ENCODE measurements at places on chromosomes 3 and 15. TPM values are rescaled to one million over a fixed set of nuclear protein-coding genes. Genes with fewer than 3 reads are reported as not detected.

GRCh38 chr3:60651799-60652198 lies 599.5 kb downstream of the FHIT start:
- no peaks in the 10 kb centered on the region for H3K27me3 ChIP-seq
- H3K4me1 ChIP-seq: peaks cover 11% of the 10 kb centered on the region
- no peak for DNase-seq
- no peak overlapping the region for H3K4me3 ChIP-seq
- H3K36me3 ChIP-seq: no peaks in the 10 kb centered on the region

- H3K27ac ChIP-seq: no peak overlapping the region
- no peaks in the 10 kb centered on the region for H3K36me3 ChIP-seq
- no peaks in the 10 kb centered on the region for H3K4me1 ChIP-seq
- H3K27me3 ChIP-seq: peaks cover 7% of the 10 kb centered on the region
Observed at GRCh38 chr3:73259856-73260255, 198.4 kb downstream of the EBLN2 start.

GRCh38 chr3:28718074-28718849 lies 369.6 kb upstream of the AZI2 start:
- H3K4me3 ChIP-seq: no peak overlapping the region
- no peaks in the 10 kb centered on the region for H3K36me3 ChIP-seq
- no peak overlapping the region for H3K27ac ChIP-seq
- DNase-seq: no peak

GRCh38 chr3:188183452-188183851 lies 29.5 kb downstream of the LPP start:
- H3K27me3 ChIP-seq: no peaks in the 10 kb centered on the region
- peaks cover 34% of the 10 kb centered on the region for H3K4me1 ChIP-seq
- H3K36me3 ChIP-seq: no peaks in the 10 kb centered on the region
- H3K4me3 ChIP-seq: no peak overlapping the region

GRCh38 chr15:73362900-73363299 lies 5.9 kb downstream of the HCN4 start:
- H3K36me3 ChIP-seq: no peaks in the 10 kb centered on the region
- peaks cover 13% of the 10 kb centered on the region for H3K4me1 ChIP-seq

DNA sequence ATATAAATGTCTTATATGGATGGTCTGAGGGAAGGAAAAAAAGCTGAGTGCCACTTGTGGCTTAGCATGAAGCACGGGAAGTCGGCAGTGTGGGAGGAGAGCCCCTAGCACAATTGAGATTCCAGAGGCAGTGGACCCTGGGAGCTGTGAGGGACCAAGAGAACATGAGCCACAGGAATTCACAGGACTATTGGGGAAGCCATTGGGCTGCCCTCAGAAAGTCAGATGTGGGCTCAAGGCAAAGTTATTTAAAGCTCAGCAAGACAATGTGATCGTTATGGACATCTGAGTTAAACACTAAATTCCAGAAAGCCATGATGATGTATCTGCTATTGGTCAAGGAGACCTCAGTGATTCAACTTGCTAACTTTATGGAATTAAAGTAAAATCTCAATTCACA lies 380.8 kb upstream of the IL12A start:
- no peaks in the 10 kb centered on the region for H3K36me3 ChIP-seq
- H3K4me1 ChIP-seq: no peaks in the 10 kb centered on the region
- no peak for DNase-seq
- no peak overlapping the region for H3K27ac ChIP-seq

The PCBP4 gene
- 235 TPM for total RNA-seq

DNA sequence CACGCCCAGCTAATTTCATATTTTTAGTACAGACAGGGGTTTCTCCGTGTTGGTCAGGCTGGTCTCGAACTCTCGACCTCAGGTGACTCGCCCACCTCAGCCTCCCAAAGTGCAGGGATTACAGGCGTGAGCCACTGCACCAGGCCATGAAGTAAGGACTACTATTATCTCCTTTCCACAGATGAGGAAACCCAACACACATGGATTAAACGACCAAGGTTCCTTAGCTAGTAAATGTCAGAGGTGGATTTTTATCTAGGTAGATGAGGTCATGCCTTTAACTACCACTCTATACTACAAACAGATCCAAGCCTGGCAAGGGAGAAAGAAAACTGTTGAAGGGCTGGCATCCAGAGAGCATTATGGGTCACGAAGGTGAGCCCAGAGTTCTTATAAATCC lies 15.5 kb upstream of the TBL1XR1 start:
- H3K27me3 ChIP-seq: no peaks in the 10 kb centered on the region
- H3K4me1 ChIP-seq: peaks cover 10% of the 10 kb centered on the region
- no peak overlapping the region for H3K27ac ChIP-seq
- no peak for DNase-seq
- H3K4me3 ChIP-seq: no peak overlapping the region

GRCh38 chr15:45918839-45919238 lies 284.0 kb downstream of the SQOR start:
- H3K36me3 ChIP-seq: no peaks in the 10 kb centered on the region
- no peaks in the 10 kb centered on the region for H3K4me1 ChIP-seq
- DNase-seq: no peak

GRCh38 chr3:68943753-68944500 lies 11.6 kb upstream of the TAFA4 start:
- H3K27me3 ChIP-seq: no peaks in the 10 kb centered on the region
- no peak for DNase-seq
- peak overlapping the region; percentile 54 for H3K27ac ChIP-seq
- H3K36me3 ChIP-seq: no peaks in the 10 kb centered on the region
- peaks cover 15% of the 10 kb centered on the region for H3K4me1 ChIP-seq
- no peak overlapping the region for H3K4me3 ChIP-seq

- no peak overlapping the region for H3K27ac ChIP-seq
- H3K4me1 ChIP-seq: peaks cover 28% of the 10 kb centered on the region
- DNase-seq: no peak
Observed at GRCh38 chr15:72787526-72787925, 4.0 kb upstream of the ADPGK start.

- H3K27me3 ChIP-seq: no peaks in the 10 kb centered on the region
- no peak for DNase-seq
- no peak overlapping the region for H3K27ac ChIP-seq
- no peak overlapping the region for H3K4me3 ChIP-seq
Observed at GRCh38 chr15:71747128-71748083, 62.9 kb upstream of the NR2E3 start.

GRCh38 chr3:141407047-141407446 lies 38.7 kb downstream of the ZBTB38 start:
- H3K4me3 ChIP-seq: no peak overlapping the region
- no peaks in the 10 kb centered on the region for H3K27me3 ChIP-seq
- peaks cover 15% of the 10 kb centered on the region for H3K4me1 ChIP-seq
- peaks cover 3% of the 10 kb centered on the region for H3K36me3 ChIP-seq

The DPPA2 gene
- total RNA-seq: 1.1 TPM

DNA sequence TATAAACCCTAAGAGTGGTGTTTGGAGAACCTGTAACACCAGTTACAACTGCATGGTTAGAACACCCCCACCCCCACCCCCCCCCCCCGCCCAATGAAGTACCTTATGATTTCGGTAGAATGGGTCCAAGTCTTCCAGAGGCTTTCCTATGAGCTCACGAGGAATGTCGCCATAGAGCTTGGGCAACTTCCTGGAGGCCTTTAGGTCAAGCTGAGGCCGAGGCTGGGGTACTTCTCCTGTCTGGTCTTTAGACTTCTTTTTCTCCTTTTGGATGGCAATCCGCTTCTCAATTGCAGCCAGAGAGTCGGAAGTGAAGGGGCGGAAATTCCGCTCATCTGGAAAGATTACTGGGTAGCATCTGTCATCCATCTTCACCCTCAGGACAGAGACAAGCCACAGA lies 101.8 kb downstream of the SCN11A start:
- H3K36me3 ChIP-seq: peaks cover 5% of the 10 kb centered on the region
- DNase-seq: no peak
- no peaks in the 10 kb centered on the region for H3K27me3 ChIP-seq
- H3K27ac ChIP-seq: no peak overlapping the region
- no peaks in the 10 kb centered on the region for H3K4me1 ChIP-seq

The SLC30A4 gene
- 2.7 TPM for total RNA-seq

The IGSF11 gene
- total RNA-seq: 2.2 TPM

GRCh38 chr15:93036951-93037819 lies 51.8 kb downstream of the RGMA start:
- H3K4me3 ChIP-seq: peak overlapping the region; percentile 67
- DNase-seq: no peak
- H3K27ac ChIP-seq: peak overlapping the region; percentile 72
- peaks cover 31% of the 10 kb centered on the region for H3K36me3 ChIP-seq
- H3K27me3 ChIP-seq: peaks cover 51% of the 10 kb centered on the region

- H3K27ac ChIP-seq: no peak overlapping the region
- peaks cover 17% of the 10 kb centered on the region for H3K4me1 ChIP-seq
- H3K27me3 ChIP-seq: peaks cover 1% of the 10 kb centered on the region
- DNase-seq: no peak
- no peaks in the 10 kb centered on the region for H3K36me3 ChIP-seq
Observed at GRCh38 chr15:66071921-66072295, 181.6 kb downstream of the MEGF11 start.

The FEZF2 gene
- 0.28 TPM for total RNA-seq

DNA sequence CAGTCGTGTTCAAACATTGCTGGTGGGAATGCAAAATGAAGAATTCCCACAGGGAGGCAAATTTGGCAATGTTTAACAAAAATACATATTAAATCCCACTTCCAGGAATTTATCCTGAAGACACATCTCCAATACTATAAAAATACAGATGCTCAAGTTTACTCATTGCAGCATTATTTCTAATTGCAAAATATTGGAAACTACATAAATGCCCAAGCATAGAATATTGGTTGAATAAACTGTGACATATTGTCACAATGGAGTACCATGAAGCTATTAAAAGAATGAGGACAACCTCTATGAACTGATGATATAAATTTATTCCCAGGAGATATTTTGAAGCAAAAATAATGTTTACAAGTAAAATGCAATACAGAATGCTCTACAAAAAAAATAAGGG lies 49.7 kb upstream of the UBE2E2 start:
- no peak overlapping the region for H3K27ac ChIP-seq
- H3K4me1 ChIP-seq: no peaks in the 10 kb centered on the region
- H3K36me3 ChIP-seq: no peaks in the 10 kb centered on the region
- no peak overlapping the region for H3K4me3 ChIP-seq
- H3K27me3 ChIP-seq: no peaks in the 10 kb centered on the region

GRCh38 chr3:127783642-127784160 lies 38.6 kb downstream of the MGLL start:
- H3K4me1 ChIP-seq: peaks cover 40% of the 10 kb centered on the region
- H3K27ac ChIP-seq: no peak overlapping the region
- H3K27me3 ChIP-seq: no peaks in the 10 kb centered on the region
- no peak overlapping the region for H3K4me3 ChIP-seq

GRCh38 chr3:78642226-78643035 lies 1125.4 kb downstream of the ROBO1 start:
- H3K27ac ChIP-seq: no peak overlapping the region
- no peaks in the 10 kb centered on the region for H3K27me3 ChIP-seq
- no peak for DNase-seq
- peaks cover 10% of the 10 kb centered on the region for H3K4me1 ChIP-seq
- H3K36me3 ChIP-seq: no peaks in the 10 kb centered on the region

The FANCD2OS gene
- total RNA-seq: not detected

The SCAMP5 gene
- 38.8 TPM for total RNA-seq

- no peaks in the 10 kb centered on the region for H3K27me3 ChIP-seq
- H3K36me3 ChIP-seq: peaks cover 5% of the 10 kb centered on the region
- peaks cover 68% of the 10 kb centered on the region for H3K4me1 ChIP-seq
- H3K4me3 ChIP-seq: peak overlapping the region; percentile 89
Observed at GRCh38 chr3:9247941-9248521, 1.4 kb downstream of the SRGAP3 start.

- no peaks in the 10 kb centered on the region for H3K4me1 ChIP-seq
- DNase-seq: no peak
- no peaks in the 10 kb centered on the region for H3K27me3 ChIP-seq
- H3K27ac ChIP-seq: no peak overlapping the region
Observed at GRCh38 chr3:111627092-111627491, 31.9 kb upstream of the ZBED2 start.
